Activated CD4-positive, CD25-positive, alpha-beta regulatory T cell treated with anti-CD3 and anti-CD28 coated beads, Interleukin-2, amount 50 U/mL, for 72 hours (primary cell): ENCODE measurements at places on chromosomes 7 and 10.

DNA sequence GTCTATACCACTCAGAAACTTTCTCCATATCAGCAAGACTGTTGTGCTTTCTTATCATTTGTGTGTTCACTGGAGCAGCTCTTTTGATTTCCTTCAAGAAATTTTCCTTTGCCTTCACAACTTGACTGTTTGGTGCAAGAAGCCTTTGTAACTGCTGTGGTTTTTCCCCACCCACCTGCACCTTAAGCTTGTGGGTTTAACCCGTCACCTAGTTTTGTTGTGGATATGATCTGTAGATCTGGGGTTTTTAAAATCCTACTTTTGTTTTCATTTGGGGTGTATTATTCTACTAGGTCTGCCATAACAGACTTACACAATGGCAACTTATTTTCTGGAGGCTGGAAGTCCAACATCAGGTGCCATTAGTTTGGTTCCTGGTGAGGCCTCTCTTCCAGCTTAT, 30.5 kb upstream of the CHST3 start:
- no peak for DNase-seq

DNA sequence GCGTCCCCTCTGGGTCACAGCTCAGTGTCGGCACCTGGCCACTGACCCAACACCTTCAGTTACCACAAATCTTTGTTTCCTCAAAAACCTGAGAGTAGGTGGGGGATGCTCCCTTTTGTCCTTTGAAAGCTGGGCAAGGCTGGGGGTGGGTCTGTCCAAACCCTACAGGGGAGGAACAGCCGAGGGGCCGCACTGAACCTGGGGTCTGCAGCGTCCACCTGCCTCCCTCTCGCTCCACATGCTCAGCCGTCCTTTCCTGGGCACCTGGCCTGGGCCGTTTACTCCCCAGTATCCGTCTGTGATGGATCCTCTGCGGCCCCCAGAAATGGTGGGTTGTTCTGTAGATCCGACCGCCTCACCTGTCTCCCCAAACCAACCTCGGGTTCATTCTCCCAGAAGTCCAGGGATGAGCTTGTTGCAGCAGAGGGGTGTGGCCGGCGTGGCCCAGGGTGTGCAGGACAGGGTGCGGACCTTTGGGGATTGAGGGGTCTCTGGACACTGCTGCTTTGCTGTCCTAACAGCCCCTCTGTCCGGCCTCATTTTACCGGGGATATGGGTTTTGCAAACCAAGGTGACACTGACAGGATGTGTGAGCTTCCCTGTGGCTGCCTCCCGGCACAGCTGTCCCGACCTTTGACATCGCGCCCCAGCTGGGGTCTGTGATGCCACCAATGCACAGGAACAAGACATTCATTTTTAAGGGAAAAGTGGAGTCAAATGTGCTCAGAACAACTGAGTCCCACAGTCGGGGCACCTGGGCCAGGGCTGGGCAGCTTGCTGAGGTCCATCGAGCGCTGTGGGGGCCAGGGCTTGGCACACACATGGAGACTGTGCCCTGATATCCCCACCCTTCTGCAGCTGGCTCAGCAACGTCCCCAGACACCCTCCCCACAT, 115.9 kb downstream of the VIPR2 start:
- DNase-seq: no peak

DNA sequence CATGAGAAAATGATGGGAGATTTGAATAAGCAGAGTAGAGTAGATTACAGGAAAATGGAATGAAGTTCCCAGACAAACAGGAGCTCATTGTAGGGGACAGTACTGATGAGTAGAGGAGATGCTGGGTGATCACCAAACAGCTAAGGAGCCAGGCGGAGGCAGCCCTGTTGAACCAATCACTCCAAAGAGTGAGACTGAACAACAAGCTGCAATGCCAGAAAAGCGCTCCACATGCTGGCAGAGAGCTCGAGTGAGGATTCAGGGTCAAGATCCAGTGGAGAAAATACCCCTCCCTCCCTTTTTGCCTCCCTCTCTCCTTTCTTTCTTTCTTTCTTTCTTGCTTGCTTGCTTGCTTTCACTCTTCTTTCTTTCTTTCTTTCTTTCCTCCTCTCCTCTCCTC, 133.3 kb downstream of the PFKFB3 start:
- DNase-seq: no peak

DNA sequence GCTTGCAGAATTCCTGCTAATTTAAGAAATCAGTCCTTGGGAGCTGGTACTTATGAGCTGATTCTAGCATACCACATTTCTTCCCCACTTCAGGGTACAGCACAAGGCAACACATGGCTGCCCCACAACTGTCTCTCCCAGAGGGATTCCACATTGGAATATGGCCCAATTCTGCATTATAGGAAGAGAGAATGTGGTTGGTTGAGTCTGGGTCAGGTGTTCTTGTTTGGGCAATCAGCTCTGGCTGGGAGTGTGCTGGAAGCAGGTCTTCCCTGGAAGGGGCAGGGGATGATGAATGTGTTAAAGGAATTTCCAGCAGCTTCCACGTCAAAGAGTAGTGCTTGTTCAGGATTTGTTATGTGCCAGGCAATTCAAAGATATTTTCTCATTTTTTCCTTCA, 95.7 kb downstream of the BUB3 start:
- DNase-seq: no peak

DNA sequence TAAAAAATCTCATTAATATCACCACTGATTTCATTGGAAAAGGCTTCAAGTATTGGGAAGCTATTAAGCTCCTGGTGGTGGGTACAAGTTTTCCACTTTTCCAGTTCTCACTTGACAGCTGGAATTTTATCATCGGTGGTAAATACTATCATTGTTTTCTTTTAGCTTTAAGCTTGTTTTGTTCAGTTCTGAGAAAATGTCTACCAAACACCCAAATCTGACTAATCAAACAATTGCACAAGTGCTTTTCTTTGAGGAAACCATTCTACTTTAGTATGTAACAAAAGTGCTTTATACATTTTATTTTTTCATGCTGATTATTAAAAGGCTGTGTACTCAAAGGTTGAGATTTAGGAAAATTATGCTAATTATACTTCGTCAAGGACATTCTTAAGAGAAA, 7.9 kb downstream of the PRPF18 start:
- no peak for DNase-seq

GRCh38 chr10:112552593-112553110, 105.6 kb downstream of the VTI1A start:
- no peak for DNase-seq

GRCh38 chr10:89555688-89556445, 20.5 kb upstream of the SLC16A12 start:
- no peak for DNase-seq
